T1000 (cell line): ENCODE measurements at places on chromosomes 2 and 18.
A peak's percentile ranks its signal among the peaks of the same experiment; 100 is the strongest.

GRCh38 chr2:100161945-100162620 lies 19.7 kb upstream of the AFF3 start:
- no peak for DNase-seq

GRCh38 chr18:39761273-39761672 lies 2193.8 kb upstream of the PIK3C3 start:
- no peak for DNase-seq

GRCh38 chr2:149037851-149038250 lies 648 bp upstream of the LYPD6B start:
- DNase-seq = no peak

GRCh38 chr2:8685697-8686358 lies 4.0 kb downstream of the ID2 start:
- DNase-seq = peak; percentile 60

GRCh38 chr2:156565066-156565710 lies 129.0 kb downstream of the GPD2 start:
- DNase-seq = no peak

GRCh38 chr18:8242151-8242696 lies 367.0 kb upstream of the RAB12 start:
- no peak for DNase-seq

GRCh38 chr2:183284606-183285005 lies 160.4 kb downstream of the NUP35 start:
- DNase-seq = peak; percentile 81

DNA sequence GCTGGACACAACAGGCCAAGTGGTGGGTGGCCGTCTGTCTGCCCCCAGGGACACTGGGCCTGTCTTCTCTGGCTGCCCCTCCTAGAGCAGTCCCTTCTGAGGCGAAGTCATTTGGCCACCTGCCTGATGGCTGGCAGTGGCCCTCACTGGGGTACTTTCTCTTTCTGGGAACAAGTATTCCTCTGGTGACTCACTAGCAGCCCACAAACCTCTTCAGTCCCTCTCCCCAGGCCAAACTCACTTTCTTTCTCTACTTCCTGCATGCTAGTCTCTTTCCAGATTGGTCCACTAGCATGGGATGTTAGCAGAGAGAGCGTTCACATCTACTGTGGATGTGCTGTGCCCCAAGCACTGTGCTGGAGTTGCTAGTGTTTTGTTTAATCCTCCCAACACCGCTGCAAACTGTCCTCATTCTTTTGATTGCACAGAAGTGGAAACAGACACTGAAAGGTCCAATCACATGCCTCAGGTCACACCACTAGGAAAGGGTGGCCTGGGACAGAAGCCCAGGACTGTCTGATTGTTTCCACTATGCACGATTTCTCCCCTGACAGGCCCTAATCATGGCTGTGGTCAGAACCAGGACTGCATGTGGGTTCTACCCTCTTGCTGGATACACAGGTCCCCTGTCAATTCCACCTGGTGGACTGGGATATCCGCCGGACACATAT lies 5.2 kb downstream of the DYSF start:
- DNase-seq = no peak

- no peak for DNase-seq
Measured at GRCh38 chr18:7584646-7585275, 17.6 kb downstream of the PTPRM start.

DNA sequence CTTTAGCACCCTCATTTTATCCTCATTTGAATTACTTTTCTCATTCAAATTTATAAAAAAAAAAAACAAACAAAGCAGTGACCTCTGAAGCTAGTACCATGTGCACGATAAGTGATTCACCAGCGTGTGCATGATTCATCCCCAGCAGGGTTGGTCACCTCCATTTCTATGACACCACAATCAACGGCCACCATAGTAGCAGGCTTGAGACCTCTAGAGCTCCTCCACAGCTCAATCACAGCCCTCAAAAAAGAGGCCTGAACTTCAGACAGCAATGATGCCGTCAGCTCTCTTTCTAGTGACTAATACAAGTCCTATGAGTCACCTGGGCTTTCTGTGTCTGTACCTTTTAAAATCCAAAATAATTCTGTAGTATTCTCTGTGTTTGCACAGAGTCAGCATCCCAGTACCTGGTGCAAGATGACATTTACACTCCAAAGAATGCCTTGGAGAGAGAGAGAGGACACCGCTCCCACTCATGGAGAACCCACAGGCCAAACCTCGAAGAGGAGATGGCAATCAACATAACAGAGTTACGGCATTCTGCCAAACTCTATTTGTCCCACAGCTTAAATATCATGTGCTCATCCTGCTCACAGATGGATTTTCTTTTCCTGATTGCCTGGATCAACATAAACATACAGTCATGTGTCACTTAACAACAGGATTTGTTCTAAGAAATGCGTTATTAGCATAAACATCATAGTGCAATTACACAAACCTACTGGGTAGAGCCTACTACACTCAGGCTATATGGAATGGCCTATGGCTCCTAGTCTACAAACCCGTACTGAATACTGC lies 58.7 kb downstream of the L3MBTL4 start:
- peak; percentile 37 for DNase-seq

DNA sequence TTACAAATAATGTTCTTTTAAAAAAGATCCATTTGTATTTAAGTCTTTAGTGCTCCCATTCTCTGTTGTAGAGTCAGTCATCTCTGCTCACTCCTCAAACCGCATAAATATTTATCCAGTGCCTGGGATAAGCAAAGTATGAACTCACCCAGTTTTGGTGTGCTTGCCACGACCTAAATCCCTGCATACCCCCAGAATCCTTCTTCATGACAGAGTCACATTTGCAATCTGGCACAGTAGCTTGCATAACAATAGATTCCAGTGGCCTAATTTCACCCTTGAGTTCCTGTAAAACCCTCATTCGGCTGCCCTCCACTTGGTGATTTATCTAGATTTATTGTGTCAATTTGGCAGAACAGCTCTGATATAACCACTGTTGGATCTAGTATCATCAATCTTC lies 92.9 kb downstream of the DTNA start:
- DNase-seq = no peak

DNA sequence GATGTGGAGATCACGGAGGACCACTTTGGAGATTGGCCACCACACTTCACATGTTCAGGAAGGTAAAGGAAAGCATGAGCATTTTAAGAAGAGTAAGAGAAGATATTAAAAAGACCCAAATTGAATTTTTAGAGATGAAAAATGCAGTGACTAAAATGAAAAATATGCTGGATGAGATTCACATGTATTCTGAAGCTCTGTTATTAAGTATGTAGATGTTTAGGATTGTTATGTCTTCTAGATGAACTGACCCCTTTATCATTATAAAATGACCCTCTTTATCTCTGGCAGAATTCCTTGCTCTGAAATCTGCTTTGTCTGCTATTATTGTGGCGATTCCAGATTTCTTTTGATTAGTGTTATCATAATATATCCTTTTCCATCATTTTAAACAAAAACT lies 36.0 kb upstream of the DYNC2LI1 start:
- DNase-seq = no peak

DNA sequence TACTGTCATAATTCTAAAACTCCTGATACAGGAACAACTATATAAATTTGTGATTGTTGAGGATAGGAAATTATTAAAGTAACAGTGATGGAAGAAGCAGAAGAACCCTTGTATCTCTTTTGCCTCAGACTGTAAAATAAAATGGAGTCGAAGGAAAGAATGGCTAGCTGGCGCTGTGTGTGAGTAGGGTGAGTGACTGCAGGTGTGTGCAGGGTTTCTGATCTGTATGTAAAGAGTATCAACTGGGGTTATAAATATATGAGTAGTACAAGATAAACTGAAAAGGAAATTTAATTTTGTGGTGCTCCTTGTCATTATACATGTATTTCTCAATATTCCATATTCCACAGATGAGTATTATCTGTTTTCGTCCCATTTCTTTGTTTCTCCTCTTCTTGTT lies 15.2 kb downstream of the POLI start:
- DNase-seq = no peak

DNA sequence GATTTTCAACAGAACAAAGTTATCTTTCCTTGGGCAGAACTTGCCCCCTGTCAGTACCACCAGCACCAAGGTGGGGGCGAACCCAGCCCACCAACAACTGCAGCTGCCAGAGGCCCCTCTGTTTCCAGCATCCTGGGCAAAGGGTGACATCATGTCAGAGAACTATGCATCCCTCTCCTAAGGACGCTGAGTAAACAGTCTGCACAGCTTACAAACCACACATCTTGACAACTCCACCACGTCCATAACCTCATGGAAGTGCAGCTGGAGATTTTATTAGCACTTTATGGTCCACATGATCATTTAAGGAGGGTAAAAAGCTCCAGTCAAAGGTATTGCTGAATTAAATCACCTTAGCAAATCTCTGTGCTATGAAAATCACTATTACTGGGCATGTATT lies 40.4 kb downstream of the PIEZO2 start:
- no peak for DNase-seq

DNA sequence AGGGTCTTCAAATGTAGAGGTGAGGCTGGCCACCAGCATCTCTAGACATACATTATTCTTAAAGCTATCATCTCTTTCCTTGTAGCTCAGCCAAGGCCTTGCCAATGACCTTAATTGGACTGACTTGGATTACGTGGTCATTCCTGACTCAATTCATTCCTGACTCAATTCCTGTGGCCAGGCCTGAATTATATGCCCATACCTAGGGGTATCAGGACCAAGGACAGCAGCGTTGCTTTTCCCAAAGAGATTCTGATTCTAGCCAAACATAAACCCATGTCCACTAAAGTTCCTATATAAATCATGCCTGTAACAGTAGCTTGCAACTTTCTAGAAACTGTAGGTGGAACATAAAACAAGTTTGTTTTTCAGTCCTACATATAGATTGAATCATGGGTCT lies 231.7 kb downstream of the ARL6IP6 start:
- DNase-seq = no peak

DNA sequence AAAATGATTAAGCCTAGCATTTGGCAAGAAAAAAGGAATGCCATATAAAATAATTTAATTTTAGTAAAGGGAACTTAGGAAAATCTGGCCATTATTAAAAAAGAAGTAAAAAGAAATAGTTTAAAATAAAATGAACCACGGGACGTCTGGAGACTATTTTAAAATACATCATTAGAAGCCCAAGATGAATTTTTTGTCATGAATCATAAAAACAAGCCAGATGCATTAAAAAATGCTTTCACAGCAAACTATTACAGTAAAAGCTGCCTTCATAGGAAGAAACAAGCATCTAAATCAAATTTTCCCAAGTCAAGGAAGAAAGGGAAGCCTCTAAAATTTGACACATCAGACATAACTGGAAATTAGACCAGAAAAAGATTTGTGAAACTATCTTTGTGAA lies 33.0 kb downstream of the COL5A2 start:
- DNase-seq = no peak

- DNase-seq = no peak
Measured at GRCh38 chr2:175068534-175068933, 63.4 kb upstream of the CHN1 start.

DNA sequence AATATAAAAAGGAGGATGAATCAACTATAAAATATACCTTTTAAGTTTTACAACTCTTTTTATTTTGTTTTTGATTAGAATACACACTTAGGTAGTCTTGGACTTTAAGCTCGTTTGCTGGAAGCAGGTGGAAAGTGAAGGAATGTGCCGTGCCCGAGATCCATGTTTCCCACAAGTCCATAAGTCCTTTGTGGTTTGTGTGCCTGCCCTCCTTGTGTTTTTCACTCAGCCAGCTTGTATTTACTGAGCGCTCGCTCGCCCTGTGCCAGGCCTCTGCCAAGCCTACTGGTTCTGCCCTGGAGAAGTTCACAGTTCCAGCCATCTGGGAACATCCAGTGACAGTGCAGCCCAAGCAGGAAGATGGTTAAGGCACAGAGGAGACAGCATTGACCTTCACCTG lies 142.6 kb downstream of the MGAT5 start:
- no peak for DNase-seq

- no peak for DNase-seq
Measured at GRCh38 chr2:26620031-26620605, 21.0 kb downstream of the CIB4 start.

DNA sequence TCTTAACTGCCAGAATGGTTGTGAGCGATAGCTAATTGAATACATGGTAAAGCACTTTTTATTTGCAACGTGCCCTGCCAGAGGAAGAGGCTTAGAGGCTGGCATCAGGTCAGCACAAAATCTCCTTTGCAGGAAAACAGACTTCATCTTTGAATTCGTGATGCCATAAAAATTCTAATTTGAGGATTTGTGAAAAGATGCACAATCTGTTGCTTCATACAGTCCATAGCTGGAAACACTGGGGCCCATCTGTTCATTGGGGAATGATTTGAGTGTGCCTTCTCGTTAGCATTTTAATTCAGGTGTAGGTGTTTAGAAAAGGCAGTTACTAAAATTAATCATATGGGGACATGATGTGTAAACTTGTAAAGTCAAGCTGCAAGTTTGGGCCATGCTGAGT lies 876.0 kb downstream of the SLC4A3 start:
- DNase-seq = no peak

DNA sequence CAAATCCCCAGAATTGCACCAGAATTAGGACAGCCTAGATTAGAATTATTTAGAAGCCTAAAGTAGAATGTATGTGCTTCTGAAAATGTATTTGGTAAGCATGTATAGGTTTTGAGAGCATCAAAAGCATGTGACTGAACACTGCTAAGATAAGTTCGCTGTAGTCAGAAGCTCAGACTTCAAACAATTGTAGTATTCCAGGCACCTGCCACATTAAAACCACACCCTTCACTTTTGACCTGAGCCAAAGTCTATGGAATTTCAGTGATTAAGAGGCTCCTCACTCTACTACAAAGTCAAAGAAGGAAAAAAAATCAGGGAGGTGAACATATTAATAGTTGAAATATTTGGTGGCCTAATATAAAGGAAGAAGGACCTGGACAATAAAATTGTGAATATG lies 8.2 kb downstream of the KCNJ3 start:
- DNase-seq = no peak

DNA sequence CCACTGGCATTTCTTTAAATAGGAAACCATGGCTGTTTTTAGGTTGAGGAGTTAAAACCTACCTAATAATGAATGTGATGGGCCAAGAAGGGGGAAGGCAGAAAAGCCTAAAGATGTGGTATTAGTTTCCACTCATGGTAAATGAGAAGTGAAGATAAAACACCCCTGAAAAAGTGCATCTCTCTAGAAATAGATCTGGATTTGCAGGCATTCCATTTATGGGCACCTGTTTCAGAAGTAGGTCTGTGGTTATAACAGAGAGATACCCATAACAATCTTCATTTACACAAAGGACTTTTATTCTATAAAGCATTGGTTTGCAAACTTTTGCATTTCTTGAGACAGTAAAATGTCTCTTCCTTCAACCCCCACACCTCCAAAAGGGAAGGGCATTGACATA lies 62.1 kb downstream of the PRKCE start:
- no peak for DNase-seq

DNA sequence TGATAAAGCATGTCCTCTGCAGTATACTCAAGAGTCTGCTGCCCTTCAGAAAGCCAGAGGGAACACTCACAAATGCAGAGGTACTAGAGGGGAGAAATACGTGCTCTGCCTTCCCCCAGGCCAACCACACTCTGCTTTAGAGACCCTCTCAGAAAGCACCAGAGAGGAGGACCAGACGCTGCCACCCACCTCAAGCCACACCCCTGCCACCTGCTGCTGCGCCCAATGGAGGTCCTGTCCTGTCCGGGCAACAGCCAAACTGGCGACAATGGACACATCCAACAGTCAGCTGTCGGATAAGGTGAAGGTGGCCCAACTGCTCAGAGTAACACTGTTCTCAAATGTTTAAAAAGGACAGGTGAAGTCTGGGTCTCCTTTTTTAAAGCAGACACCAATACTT lies 44.6 kb downstream of the FAM168B start:
- DNase-seq = no peak

- DNase-seq = no peak
Measured at GRCh38 chr2:119943058-119943457, 69.8 kb upstream of the EPB41L5 start.

GRCh38 chr2:7625392-7626138 lies 708.4 kb downstream of the RNF144A start:
- DNase-seq = no peak
